ENCODE measurements at places on chromosomes 16 and 17.

DNA sequence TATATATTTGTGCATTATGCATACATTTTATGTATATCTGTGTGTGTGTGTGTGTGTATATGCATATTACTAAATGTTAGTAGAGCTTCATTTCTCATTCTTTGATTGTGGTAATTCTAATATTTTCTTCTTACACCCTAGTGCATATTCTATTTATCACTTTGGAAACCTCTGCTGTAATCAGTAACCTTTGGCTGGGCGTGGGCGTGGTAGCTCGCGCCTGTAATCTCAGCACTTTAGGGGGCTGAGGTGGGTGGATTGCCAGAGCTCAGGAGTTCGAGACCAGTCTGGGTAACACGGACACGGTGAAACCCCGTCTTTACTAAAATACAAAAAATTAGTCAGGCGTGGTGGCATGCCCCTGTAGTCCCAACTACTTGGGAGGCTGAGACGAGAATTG, 26.9 kb downstream of the CPSF4L start:
- DNase-seq: no peak

GRCh38 chr17:39143552-39144093, 7.8 kb downstream of the PLXDC1 start:
- no peak for DNase-seq

GRCh38 chr17:21157586-21158370, 31.0 kb downstream of the DHRS7B start:
- no peak for DNase-seq

DNA sequence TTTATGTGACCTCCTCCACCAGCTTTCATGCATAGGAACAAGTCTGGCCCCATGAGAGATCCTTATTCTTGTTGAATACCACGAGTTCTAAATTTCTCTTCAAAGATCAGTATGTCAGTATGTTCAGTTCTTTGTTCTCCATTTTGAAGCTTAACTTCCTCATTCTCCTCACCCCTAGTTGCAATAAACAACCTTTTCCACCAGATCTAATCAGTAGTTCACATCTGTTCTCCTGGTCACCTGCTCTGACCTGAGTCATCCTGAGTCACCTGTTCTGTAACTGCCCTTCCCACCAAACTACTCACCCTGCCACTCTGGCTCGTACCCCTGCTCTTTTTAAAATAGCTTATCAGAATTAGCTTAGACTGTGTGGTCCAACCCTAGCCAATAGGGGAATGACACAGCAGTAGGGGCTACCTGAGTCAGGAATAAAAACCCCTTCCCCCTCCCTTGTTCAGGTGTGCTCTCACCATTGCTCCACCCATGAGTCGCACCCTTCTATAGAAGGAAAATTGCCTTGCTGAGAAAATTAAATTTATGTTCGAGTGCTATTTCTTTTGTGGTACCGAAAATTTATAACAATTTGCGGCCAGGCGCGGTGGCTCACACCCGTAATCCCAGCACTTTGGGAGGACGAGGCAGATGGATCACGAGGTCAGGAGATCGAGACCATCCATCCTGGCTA, 94.6 kb downstream of the EMP2 start:
- DNase-seq: no peak

- no peak for DNase-seq
These were observed 156.8 kb upstream of the TNRC6C start for GRCh38 chr17:77801545-77802332.

DNA sequence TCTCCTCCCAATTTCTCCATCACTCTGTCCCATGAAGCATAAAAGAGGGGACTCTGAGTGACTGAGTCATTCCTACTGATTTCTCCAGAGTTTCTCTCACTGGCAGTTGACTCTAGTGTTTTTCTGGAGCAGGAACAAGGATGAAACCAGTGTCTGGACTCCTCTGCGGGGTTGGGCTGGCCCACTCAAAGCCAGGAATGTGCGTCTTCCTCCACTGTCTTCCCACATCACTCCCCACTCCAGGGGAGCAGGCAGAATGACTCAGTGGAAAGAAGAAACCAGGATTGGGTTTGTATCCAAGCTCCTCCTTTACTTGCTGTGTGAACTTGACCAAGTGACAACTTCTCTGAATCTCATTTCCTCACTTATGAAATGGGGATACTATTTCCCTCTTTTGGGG, 497.5 kb upstream of the SALL1 start:
- no peak for DNase-seq

GRCh38 chr17:20925954-20926353, 116.9 kb downstream of the USP22 start:
- no peak for DNase-seq

DNA sequence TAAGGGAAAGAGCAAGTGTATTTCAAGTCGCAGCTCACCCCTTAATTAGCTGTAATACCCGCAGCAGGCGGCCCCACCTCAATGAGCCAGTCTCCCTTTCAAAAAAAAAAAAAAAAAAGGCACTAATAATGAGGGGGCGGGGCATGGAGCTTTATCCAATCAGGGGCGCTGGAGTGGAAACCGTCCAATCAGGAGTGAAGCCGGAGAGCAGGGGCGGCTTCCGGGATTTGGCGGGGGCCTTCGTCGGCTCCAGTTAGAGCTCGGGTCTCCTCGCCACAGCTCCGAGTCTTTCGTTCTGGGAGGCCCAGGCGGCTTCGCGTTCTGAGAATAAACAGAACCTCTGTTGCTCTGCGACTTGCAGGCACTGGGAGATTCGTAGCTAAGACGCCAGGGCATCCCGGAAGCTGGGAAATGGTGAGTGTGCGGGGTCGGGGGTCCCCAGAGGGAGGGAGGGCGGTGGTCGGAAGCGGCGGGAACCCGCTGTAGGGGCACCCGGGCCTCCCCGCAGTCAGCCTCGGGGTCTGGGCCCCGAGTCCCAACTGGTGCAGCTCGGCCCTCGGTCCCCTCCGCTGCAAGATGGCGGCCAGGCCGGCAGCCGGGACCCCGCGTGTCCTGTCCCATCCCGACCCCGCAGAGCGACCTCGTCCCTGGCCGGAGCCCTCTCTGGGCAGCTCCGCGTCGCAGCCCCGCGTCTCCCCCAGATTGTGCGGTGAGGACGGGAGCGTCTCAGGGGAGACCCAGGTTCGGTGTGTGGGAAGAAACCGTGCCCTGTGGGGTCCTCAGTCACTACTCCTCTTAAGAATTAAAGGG, at the start of gene ZNF267:
ZNF267 (plus strand) TSS at position 252 of the 810 bp plus-strand sequence; CDS start at position 412, 160 bp downstream.
- peak; percentile 81 for DNase-seq

DNA sequence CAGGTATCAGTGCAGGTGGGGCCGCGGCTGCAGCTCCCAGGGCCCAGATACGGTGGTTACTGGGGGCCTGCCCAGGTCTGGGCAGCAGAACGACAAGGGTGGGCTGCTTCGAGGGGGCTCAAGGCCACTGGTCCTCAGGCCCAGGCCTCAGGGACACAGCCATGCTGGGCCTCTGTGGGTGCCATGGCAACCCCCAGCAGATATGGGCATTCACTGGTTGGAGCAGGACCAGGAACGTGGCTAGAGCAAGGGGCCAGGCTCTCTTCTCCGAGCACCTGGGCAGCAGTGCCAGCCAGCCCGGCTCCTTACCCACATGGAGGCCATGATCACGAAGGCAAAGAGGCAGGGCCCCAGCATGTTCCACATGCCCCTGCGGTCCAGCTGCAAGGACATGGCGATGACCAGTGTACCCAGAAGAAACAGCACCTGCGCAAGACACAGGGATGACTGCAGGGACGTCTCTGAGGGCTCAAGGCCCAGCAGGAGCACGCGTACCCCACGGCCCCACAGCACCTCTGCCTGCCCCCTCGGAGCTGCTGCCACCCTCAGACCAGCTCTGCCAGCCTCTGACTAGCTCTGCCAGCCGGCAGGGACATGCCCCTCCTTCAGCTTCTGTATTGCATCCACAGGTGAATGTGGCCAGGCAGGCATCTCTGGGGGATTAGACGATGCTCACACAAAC, 2.1 kb upstream of the MRPL28 start:
- DNase-seq: no peak

DNA sequence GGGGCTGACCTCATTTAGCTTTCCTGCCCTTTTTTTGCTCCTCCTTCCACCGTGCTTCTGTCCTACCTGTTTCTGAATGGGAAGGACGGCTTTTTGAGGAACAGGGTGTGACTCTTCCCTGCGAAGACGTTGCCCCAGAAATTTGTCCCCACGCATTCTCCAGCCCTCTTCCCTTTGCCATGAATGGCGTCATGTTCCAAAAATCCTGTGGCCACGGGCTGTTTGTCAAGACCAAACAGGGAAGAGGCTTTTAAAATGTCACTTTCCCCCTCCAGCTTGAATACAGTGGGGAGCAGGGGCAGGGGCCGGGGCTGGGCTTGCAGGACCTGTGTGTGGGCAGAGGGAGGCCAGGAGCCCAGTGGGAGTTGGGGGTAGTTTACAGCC, 13.9 kb downstream of the MPRIP start:
- no peak for DNase-seq

DNA sequence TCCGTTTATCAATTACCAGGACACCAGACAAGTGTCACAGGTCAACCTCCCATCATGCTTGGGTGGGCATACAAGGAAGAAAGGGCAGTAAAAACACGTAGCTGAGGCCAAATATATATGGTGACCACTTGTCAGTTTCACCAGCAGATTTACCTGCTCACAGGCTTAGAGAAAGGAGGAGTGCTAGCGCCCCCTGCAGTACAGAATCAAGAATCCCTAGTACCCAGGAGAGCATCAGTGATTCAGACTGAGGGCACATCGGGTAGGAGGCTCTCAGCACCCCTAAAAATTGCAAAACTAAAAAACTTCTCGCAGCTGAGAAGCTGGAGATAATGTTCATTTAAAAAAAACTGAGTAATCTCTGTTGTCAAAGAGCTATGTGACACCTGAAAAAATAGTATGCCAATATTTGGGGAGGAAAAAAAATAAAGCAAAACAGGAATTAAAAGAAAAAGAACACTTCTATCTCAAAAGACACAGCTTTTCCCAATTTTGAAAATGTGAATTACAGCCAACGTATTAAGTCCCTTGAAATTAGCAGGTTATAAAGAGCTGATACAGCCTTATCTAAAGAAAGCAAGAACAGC, 21.2 kb upstream of the MON1B start:
- no peak for DNase-seq

DNA sequence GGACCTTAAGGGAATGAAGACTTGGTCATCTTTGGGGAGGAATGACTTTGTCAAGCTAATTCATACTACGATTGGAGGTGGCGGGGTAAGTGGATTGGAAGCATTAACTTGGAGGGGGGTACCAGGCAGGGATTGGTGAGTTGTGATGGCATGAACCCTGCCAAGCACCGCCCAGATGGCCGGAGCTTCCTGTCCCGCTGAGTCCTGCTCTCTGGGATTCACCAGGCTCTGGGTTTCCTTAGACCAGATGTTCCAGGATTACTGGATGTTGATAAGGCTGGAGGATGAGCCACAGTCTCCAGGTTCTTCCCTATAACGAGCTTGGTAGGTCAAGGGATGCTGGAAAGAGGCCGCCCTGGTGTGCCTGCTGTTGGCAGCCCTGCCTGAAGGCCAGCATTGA, 154.9 kb downstream of the SDK2 start:
- no peak for DNase-seq

DNA sequence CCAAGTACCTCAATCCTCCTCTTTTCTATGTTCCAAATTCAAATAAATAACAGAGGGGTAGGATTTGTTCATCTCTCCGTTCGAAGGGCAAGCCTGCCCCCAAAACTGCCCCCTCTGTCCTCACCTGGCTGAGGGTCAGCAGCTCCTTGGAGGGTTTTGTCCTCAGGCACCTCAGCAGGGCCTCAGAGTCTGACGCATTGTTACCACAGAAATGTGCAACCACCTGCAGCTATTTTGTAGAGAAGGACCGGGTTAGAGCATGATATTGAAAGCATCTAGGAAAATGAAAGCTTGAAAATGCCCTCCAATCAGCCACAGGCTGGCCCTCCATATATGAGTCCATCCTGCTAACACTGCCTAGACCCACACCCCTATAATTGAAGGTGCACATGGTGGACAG, 13.9 kb downstream of the CES5A start:
- DNase-seq: no peak

DNA sequence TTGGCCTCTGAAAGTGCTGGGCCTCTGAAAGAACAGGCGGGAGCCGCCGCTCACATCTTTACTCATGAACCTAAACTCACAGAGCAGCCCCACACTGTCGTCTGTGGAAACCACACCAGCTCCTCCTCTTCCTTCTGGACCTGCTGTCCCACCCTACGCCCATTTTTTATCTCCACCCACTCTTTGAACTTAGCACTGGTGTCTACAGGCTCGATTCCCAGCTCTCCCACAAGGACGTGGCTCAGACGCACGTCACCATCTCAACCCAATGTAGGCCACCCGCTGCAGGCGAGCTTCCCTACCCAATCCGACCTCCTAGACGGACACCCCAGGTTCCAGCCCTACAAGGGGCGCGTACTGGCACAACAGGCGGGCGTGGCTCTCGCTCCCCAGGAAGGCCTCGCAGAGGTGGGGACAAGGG, 62.2 kb downstream of the NXN start:
- DNase-seq: no peak

DNA sequence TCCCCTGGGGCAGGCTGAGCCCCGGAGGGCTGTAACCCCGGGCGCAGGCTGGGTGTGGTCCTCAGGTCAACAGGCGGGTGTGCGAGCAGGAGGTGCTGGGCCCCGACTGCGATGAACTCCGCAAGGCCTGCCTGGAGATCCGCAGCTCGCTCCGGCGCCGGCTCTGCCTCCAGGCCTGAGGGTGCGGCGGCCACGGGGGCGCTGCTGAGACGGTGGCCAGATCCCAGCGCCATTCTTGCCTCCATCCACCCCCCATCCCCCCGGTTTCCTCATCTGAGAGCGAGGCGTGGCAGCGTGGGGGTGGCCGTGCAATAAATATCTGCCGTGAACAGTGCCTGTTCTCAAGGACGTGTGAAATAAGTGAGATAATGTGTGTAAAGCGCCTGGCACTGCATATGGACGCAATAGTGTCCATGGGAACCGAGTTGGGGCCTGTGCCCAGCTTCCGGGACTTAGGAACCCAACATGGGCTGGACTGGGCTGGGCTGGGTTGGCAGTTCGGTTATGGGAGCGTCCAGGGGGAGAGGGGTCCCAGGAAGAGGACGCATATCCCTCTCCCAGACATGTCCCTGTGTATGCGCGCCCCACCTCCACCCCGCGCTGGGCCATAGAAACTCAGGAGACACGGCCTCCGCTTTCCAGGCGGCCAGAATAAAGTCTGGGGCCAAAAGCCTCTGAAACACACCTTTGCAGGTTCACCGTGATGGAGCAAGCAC, 15.0 kb downstream of the ZNF213 start:
- DNase-seq: no peak

DNA sequence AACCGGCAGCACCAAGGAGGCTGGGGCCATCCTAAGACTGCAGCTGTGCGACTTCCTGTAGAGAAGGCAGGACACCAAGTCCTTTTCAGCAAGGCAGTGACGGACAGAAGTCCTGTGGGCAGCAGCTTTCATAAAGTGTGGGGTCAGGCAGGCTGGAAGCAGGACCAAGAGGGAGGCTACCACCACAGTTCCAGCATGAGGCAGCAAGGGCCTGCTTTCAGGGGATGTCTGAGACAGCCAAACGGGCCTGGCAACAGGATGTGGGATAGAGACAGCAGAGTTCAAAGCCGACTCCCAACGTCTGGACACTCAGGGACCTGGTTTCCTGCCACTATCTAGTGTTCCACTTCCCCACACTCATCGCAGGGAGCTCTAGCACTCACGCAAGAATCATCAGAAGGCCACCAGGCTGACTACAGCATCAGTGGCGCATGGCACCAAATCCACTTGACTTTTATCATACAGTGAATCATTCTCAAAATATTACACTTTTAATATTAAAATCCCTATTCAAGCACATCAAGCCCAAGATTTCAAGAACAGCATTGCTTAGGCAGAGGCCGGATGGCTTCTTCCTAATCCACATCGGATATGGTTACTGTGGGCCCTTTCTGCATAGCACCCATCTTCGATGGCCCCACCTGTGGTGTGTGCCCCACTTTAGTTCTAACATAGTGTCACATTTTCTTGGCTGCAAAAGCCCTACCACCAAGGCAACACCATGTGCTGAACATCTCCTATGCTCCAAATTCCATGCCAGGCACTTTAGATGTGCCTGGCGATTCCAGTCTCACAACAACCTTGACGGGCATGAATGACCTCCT, 5.2 kb downstream of the USP7 start:
- DNase-seq: no peak
